ENCODE measurements at places on chromosomes 4 and X. TPM values are rescaled to one million over a fixed set of nuclear protein-coding genes. Genes with fewer than 3 reads are reported as not detected.

DNA sequence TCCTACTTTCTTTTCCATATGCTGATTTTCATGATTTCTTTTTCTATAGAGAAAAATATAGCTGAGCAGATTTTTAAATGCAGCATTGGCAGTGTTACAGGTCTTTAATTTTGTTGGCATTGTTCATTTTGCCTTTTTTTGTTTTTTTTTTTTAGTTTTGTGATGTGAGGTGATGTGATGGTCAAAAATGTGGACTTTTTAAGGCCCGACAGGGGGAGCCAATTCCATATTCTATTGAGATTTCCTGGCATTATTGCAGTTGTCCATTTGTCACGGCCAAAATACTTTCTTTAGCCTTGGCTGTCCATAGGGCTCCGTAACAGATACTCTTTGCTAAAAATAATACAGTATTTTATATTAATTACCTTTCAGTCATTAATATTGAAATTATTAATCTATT lies 47.8 kb downstream of the SLIT2 start:
- no peak for DNase-seq

ZNF157 gene
- 0.13 TPM for total RNA-seq

FAM184B gene
- total RNA-seq: not detected

XAGE1A gene
- not detected for total RNA-seq

TREX2 gene
- 0.39 TPM for total RNA-seq

MAGED4 gene
- 1.8 TPM for total RNA-seq

FGF2 gene
- 14.3 TPM for total RNA-seq

GRCh38 chr4:122623637-122624166 lies 2.8 kb upstream of the IL21 start:
- DNase-seq: no peak

DNA sequence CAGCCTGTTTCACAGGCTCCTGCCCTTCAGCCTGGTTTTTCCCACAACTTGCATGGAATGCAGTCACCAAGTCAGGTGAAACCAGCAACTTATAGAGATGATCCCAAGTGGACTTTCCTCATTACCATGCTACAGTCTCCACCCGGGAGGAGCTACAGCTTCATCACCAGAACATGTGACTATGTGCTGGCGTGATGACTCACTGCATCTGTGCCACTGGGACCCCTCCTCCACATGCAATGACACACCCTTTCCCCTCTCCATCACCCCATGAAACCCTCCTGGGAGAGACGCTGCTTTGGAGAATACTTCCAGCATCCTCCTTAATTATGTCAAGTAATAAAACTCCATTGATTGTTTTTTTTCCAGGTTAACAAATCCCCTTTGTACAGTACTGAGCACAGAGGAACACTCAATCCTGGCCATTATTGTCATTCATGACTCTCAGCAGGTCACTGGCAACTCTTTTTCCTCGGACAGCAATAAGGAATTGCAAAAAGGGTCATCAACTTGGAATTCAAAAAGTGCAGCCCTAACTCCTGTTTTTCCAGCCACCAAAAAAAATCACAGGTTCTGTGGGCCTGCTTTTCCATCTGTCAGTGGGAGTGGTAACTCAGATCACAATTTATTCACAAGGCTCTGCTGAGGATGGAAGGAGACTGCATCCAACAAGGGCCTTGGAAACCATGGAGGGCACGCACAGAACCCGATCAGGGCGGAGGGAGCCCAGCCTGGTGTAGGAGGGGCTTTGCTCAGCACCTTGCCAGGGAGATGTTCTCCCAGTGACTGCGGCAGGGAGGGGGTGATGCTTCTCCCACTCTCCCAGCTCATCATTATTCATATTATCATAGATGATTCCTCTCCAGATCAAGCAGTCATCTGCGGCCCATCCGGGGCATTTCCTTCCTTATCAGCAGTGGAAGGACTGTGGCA lies 17.4 kb downstream of the QDPR start:
- no peak for DNase-seq

KLB gene
- total RNA-seq: 5.0 TPM

- DNase-seq: no peak
Measured at GRCh38 chrX:135307171-135307570, 2.1 kb upstream of the ETDC start.

CENPU gene
- total RNA-seq: 4.4 TPM

NPY2R gene
- 0.35 TPM for total RNA-seq

- DNase-seq: no peak
Measured at GRCh38 chr4:41609851-41610250, 71.9 kb downstream of the LIMCH1 start.

DNA sequence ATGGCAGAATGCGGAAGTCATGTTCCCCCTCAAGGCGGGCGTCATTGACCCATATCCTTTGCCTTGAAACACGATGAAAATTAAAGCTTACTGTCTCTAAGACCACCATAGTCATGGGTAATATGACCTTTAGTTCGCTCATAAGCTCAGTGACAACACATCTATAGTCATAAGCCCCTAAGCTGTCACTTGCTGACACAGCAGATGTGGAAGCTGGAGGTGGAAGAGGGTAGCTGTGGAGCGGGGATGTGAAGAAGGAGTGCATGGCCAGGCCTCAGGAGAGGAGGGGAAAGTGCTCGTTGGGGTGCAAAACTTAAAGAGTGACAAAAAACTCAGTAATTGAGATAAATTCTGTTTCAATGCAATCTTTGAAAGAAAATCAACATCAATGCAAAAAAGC lies 134.0 kb upstream of the PDLIM3 start:
- no peak for DNase-seq
